Nucleus accumbens (tissue), 56 donors: ENCODE measurements at places on chromosomes 7 and 10.

DNA sequence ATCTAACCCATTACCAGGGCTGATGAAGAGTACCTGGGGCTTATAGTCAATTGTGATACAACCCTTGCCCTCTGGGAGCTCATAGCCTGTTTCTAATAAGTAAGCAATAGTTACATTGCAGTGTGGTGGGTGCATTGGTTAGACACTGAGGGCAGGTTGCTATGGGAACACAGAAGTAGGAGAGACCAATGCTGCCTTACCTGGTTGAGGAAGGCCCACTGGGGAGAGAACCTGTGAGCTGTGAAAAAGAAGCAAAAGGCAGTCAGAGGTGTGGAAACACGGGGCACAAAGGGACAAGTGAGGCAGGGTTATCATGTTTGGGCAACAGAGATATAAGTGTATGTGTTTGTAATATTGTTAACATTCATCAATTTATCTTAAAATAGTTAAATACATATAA lies 51.9 kb downstream of the WDFY4 start:
- no peak for DNase-seq

DNA sequence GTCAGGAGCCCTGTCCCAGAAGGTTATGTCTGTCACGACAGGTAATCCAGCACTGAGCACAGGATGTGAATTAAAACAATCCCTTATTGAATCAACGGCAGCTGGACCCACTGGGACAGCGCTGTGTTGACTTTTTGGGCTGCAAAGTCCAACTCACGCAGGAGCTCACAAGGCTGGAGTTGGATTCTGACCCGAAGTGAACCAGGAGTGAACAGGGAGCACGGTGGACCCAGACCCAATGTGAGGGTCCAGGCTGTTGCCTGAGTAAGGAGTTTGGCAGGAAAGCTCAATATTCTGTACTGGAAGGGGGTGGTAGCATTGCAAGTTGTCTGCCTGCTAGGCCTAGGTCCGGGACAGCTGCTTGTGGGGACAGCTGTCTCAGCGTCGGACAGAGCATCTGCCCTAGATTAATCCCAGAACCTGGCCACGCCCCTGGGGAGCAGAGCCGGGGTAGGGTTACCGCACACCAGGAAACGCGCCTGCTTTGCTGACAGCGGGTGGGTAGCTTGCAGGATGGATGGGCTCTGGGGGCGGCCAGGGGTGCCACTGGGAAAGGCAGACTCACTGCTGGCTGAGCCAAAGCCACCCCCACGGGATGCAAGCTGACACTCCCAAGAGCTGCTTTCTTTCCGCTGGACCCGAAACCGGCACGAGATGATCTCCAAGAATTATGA lies 24.0 kb downstream of the COL26A1 start:
- DNase-seq = no peak

GRCh38 chr10:77138541-77138940 lies 499.1 kb downstream of the KCNMA1 start:
- DNase-seq = no peak

DNA sequence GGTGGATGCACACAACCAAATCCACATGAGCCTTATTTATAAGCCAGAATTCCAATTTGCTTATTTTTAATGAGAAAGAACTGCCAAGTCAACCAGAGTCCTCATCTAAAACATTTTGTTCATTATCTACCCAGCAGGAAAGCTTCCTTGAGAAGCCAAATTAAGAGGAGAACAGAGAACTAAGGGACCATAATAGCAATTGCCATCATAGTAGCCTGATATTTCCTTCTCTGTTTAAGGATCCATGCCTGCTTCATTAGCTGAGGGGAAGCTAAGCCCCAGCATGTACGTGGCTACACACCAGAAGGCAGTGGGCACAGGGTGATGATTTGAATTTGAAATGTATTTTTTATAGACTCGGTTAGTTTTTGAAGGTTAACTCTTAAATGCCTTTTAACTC lies 46.8 kb downstream of the ADAM12 start:
- no peak for DNase-seq

- DNase-seq = no peak
Observed at GRCh38 chr10:13585943-13586342, 822 bp upstream of the PRPF18 start.

DNA sequence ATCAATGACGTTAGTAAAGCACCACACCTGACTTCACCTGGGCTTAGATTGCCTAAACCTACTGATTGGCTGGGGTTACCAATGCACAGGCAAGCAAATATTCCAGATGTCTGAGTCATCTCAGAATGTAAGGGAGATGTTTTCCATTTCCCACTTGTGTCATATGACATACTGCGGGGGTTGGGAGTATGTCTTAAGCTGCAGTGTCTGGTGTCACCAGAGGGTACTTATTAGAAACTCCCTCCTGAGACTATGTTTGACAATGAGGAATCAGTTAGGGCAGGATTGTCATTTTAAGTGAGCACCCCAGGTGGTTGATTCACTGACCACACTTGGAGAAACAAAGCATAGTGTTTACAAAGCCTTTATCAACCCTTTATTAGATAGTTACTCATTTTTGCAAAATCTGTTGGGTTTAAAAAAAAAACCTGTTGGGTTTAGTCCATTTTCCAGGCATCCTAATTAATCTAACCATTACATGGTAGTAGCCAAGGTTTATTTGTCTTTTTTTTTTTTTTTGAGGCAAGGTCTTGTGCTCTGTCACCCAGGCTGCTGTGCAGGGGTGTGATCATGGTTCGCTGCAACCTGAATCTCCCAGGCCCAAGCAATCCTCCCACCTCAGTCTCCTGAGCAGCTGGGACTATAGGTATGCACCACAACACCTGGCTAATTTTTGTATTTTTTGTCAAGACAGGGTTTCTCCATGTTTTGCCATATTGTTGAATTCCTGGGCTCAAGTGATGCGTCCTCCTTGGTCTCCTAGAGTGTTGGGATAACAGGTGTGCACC lies 72.5 kb downstream of the CDK6 start:
- DNase-seq = no peak

- DNase-seq = no peak
Observed at GRCh38 chr10:93991596-93992284, 2.0 kb upstream of the PLCE1 start.

DNA sequence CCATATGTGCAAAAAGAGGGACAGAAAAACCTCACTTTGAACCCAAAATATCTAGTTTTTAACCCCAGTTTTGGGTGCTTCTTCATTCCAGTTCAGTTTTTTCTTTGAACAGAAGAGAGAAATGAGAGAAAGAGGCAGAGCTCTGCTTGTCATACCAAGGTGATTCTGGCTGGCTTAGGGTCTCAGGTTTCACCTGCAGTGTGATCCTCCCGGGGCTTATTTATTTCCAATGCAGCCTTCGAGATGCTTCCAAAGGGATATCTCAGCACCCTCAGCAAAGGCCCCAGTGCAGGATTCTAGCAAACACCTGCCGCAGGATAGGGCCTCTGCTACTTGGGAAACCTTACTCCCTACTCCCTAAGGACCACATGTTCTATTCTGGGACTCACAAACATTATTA lies 131.3 kb downstream of the WDR11 start:
- DNase-seq = no peak

- DNase-seq = no peak
Observed at GRCh38 chr10:74937266-74937856, 111.0 kb downstream of the KAT6B start.

DNA sequence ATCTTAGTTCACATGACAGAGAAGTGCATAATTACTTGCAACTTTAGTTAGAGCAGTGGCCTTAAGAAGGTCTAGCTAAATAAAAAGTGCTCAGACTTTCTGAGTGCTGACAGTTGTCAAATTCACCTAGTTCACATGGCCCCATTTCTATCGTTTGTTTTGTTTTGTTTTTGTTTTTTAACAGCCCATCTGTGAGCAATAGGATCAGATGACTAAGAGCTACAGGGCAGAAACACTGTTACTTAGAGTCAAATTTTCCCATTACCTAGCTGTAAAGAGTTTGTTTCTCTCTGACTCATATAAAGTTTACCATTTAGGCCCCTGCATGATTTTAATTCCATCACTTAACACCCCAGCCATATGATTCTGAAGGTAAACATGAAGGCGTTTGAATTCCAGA lies 18.8 kb downstream of the CAV1 start:
- DNase-seq = no peak

- DNase-seq = no peak
Observed at GRCh38 chr10:17026686-17027485, 102.7 kb downstream of the CUBN start.

DNA sequence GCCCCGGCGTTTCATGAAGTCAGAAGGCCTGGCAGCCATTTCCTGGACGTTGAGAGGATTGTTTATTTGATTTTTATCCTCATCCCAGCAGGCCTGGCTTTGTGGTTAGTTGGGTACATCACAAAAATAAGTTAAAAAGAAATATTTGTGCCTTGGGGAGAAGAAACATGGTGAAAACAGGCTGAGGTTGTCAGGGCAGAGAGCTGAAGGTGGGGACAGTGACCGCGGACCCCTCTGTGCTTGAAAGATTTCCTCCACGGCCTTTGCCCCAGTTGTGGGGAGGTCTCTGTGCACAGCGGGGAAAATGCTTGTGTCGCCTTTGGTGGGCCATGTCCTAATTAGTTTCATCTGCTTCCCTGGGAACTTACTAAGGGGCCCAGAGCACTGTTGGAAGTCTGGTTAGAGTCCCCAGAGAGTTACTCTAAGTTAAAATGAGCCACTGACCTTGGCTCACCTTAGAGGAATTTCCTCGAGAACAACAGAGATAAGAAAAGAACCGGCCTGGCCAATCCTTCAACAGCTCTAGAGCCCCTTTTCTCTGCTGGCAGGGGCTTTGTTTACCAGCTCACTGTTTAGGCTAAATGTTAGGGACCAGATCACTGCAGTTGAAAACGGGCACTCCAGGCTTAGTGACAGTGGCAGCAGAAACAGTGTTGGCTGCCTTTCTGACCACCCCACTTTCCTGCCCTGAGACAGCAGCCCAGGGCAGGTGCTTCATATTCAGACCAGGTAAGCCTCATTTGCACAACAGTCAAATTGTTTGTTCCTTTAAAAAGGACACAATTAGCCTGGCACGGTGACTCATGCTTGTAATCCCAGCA lies 37.9 kb downstream of the CRCP start:
- no peak for DNase-seq

GRCh38 chr7:78967046-78967445 lies 486.4 kb downstream of the MAGI2 start:
- no peak for DNase-seq

DNA sequence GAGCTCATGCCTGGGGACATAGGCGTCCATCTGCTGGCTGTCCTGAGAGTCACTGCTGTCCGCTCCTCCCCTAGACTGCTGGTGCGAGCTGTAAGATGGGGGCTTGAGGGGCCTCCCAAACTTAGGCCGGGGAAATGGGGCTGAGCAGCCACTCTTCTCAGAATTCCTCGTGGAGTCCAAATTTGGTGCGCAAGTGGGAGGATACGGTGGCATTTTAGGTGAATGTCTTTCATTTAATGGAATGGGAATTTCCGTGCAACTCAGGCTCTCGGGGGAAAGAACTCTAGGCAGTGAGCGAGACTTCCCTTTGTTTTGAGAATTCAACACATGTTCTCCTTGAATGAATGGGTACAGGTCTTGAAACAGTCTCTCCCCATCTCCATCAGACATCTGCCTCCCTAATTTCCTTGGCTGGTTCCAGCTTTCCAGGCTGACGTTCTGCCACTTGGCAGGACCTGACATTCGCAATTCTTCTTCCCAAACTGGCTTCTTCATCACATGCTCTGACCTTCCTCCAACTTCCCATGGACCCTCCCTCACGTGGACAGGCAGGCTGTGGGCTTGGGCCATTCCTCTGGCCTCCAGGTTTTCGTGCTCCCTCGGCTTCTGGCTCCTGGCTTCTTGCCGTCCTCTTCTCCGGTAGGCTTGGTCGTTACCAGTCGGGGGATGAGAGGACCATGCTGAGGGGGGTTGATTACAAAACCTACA lies 30.1 kb downstream of the JCAD start:
- DNase-seq = no peak

GRCh38 chr10:92200564-92200963 lies 90.3 kb downstream of the CPEB3 start:
- no peak for DNase-seq

DNA sequence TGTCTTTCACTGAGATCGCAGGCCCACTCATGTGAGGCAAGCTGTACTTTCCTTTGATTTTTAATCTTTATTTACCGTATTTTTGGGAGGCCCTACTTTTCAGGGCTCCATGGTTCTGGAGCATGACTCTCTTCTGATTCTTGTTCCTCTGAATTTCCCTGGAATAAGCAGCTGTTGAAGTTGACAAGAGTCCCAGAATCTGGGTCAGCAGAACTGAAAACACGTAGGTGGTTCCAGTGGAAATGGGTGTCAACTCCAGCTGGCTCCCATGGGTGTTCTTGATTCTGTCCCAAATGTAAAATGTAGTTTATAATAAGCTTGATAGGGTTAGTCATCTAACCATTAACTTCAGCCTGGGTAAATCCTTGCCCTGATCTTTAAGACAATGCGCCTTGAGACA lies 409.4 kb downstream of the GATA3 start:
- DNase-seq = no peak

GRCh38 chr7:6026011-6026819 lies 5.0 kb upstream of the ANKRD61 start:
- DNase-seq = no peak

DNA sequence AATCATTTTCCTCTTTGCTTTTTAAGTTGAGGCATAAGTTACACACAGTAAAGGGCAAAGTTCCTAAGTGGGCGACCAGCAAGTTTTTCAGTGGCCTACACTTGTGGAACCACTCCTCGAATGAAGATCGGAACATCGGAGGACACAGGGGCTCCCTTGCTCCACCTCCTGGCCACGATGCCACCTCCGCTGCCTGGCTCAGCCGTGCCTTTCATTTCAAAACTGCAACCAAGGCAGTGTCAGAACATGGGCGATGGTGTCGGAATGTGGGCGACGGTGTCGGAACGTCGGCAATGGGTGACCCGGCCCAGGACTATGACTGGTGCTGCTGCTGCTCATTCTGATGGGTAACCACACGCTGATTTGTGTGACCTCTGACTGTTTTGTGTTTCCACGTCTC lies 9.6 kb upstream of the VIPR2 start:
- no peak for DNase-seq

- no peak for DNase-seq
Observed at GRCh38 chr10:97704341-97704740, 9.2 kb upstream of the MARVELD1 start.

GRCh38 chr7:84339306-84339705 lies 144.7 kb upstream of the SEMA3A start:
- DNase-seq = no peak
